ENCODE measurements at places on chromosomes 1 and 21.

DNA sequence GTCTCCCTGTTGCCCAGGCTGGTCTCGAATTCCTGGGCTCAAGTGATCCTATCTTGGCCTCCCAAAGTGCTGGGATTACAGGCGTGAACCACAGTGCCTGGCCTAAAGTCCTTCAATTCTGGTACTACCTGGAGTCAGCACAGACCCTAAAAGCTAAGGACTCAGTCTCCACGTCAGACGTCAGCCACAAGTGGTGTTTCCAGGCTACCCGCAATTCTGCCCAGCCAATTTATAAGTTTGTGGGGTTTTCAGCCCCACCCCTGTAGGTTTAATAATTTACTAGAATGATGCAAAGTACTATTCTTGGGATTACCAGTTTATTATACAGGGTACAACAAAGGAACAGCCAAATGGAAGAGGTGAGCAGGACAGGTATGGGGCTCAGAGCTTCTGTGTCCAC, 10.6 kb upstream of the DIP2A start:
- DNase-seq: no peak

- no peak for DNase-seq
These were observed 275.6 kb downstream of the FOXD2 start for GRCh38 chr1:47713333-47713953.

DNA sequence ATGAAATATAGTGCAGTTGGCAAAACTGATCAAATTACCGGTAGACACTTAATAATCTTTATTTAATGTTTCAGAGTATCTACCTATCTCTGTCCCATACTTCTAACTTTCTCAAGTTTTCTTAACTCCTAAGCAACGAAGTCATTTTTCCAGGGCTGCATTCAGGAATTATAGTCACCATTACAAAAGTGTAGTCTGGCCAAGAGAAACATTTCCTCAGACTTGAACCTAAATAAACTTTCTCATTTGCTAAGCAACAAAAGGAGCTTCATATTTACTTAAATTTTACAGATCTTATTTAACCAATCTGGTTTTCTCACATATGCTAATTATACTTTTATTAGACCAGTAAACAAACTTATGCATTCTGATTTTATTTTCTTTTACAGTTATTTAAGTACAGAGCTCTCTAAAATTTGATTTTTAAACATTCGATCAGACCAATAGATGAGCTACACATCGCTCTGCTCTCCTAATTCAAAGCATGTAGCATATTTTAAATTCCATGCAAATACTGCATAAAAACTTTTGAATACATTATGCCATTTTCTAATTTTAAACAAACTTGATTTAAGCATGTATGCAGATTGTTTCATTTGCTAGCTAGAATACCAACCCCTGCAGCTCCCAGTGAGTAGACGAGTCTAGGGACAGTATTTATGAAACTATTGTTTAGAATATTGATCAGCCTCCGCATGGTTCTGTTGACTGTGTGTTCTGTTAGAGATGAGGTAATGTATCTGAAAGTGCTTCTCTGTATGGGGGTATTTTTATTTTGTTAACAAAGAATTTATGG, 201.4 kb downstream of the CHRM3 start:
- DNase-seq: no peak

DNA sequence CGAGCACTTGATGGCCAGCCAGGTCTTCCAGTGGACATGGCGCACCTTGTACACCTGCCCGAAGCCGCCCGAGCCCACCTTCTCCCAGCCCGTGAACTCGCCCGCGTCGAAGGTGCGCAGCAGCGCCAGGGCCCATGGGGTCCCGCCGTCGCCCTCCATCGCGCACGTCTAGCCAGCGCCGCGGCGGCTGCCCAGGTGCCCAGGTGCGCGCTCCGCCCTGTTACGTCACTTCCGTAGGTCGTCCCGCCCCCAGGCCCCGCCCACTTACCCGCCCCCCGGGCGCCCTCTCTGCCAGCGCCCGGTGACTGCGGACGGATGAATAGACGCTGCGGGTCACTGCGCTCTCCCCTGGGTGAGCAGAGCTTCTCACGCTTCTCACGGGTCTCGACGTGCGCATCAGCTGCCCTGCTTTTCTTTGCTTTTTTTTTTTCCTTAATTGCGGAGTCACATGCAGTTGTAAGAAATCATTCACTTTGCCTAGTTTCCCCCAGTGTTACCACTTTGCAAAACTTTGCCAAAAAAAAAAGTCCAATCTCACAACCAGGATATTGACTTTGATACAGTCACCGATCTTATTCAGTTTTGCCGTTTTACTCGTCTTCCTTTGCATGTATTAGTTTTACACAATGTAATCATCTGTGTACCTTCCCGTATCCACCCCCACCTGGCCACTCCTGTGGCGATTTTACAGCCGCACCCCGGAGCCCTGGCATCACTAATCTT, at the start of gene RIPK4:
TSS of gene RIPK4 (minus strand) at position 170 of the 723 bp plus-strand sequence. CDS start at position 159, 11 bp downstream.
- peak; percentile 88 for DNase-seq

- DNase-seq: no peak
These were observed 987.8 kb upstream of the ADAMTS5 start for GRCh38 chr21:27954543-27955165.

GRCh38 chr1:192709544-192709943, 73.6 kb downstream of the RGS13 start:
- DNase-seq: no peak

GRCh38 chr21:35548904-35549615, 500.0 kb upstream of the RUNX1 start:
- DNase-seq: no peak

GRCh38 chr21:37266515-37267221, 466 bp downstream of the VPS26C start:
- DNase-seq: peak; percentile 80

GRCh38 chr1:54339126-54339525, 67.1 kb downstream of the SSBP3 start:
- DNase-seq: no peak

- no peak for DNase-seq
These were observed 1922.8 kb downstream of the MRPL39 start for GRCh38 chr21:23684431-23684830.

- DNase-seq: no peak
These were observed 118.1 kb downstream of the DTL start for GRCh38 chr1:212153635-212154034.

- no peak for DNase-seq
These were observed 127.9 kb downstream of the FAF1 start for GRCh38 chr1:50832167-50832566.

DNA sequence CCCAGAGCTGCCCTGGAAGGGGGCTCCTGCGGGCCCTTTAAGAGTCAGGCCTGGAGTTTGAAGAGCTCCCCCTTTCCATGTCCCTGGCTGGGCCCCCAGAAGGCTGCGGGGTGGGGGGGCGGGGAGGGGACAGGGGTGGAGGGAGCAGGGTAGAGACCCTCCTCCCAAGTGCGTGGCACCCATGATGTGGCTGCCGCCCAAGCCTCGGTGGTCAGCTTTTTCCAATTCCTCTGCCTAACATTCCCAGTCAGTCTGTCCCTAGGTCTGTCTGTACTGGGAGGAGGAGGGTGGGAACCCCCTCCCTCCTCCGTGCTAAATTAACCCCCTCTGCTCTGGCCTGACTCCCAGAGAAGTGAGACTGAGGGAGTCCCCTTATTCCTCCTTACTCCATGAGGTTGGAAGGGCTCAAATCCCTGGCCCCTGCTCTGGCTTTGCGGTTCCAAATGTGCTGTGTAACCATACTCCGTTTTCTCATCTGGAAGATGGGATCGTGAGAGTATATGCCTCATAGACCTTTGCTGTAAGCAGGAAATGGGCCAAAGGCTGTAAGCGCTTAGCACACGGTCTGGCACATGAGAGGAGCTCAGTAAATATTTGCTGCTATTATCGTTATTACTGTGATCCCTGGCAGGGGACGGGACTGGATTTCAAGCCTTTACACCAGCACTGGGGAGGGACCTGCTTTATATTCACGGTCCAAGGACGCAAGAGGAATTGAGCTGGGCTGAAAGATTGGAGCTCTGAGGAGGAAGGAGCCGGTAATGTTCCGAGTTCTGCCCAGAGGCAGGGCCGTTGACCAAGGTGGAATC, 658 bp upstream of the COL16A1 start:
- DNase-seq: no peak

DNA sequence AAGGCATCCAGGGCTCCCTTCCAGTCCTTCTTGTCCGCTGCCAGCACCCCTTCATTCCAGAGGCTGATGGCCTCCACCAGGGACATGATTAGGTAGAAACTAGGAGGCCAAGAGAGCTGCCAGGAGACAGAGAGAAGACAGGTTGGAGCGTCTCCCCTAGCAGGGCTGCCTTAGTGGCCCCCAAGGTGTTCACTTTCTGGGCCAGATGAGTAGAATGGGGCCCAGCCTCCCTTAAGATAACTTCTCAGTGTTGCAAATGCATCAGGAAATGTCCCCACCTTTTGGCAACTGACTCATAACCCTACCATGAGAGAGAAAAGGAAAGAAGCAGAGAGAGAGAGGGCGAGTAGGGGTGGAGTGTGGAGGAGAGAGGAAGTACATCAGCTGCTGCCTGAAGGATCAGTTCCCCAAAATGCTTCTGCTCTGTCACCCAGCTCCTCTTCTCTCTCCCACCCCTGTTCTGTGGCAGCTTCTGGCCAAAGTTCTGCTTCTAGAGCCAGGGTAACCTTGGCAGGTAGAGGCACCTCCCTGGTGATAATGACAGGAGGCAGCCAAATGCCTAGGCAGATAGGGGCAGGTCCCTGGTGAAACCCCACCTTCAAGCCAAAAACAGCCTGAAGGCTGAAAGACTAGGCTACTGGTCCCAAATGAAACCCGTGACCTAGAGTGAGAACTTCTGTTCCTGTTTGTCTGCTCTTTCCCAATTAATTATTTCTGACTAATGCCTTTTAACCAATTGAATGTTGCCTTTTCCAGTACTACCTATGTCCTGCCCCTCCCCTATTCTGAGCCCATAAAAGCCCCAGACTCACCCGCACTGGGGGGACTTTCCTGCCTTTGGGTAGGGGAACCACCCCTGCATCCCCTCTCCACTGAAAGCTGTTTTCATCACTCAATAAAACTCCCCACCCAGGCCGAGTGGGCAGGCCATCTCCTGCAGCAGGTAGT, at the start of gene NCF2:
TSS of gene NCF2 (minus strand) at position 216 of the 948 bp plus-strand sequence. CDS start at position 86, 130 bp downstream.
- no peak for DNase-seq

DNA sequence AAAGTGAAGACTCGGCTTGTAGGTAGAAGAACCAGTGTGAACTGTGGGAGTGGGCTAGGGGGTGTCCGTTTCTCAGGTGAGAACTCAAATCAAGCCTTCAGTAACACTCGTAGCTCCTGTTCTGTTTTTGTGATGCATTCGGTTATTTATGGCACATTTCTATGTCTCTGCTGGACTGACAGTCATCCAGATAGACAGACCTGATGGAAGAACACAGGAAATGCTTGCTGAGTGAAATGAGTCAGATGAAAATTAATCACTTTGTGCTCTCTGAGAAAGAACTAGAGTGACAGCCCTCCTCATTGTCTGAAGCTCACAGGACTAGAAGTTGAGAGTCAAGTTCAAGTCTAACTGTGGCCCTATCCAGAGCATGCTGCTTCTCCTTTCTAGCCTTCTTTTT, 360.1 kb upstream of the PLXNA2 start:
- no peak for DNase-seq

DNA sequence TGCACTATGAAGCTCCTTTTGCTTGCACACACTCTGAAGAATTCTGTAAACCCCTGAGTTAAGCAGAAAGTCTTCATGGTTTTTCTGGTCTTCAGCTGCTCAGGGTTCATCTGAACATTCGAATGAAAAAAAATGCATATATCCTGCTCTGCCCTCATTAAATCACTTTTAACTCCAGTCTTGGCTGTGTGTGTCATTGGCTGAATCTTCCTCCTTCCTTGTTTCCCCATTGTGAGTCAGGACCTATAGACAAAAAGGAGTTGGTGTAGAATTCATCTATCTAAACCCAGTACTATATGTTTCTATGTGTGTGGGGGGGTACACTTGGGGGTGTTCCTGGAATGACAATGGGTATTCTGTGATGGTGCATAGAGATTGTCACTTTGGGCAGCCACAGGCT, 6.6 kb upstream of the SPRR1B start:
- DNase-seq: no peak

GRCh38 chr1:157773493-157774350, 3.2 kb downstream of the FCRL2 start:
- no peak for DNase-seq

- no peak for DNase-seq
These were observed 304.0 kb downstream of the HHIPL2 start for GRCh38 chr1:222243902-222244301.

DNA sequence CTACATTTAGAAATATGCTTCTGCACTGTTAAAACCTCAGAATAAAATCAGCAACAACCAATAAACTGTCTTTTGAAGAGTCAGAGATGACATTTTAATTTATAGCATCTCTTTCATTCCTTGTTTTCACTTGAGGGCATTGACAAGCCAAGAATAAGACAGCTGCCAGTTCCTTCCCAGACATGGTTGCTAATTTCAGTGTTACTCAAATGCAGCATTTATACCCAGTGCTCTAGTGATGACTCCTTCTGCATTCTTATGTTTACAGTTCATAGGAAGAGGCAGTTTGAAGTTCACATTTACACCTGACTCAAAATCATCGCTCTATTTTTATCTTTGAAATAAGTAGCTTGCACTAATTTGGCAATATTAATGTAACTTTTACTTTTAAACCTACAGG, 44.9 kb downstream of the PLA2G4A start:
- no peak for DNase-seq

DNA sequence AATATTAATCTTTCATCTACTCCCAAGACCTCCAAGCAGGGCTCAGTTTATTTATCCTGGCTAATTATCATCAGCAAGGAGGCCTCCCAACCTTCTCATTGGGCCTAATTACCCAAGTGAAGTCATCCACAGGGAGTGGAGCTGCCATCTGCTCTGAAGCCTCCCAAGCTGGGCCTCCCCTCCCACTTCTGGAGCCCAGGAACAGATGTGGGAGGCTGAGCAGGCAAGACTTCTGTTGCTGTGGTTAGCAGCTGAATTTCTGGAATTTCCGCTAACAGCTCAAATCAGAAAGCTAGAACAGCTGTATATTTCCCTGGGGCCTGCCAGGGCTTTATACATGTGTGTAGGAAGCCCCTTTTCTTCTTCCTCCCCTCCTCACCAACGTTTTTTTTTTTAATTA, 127.5 kb downstream of the UCK2 start:
- no peak for DNase-seq

DNA sequence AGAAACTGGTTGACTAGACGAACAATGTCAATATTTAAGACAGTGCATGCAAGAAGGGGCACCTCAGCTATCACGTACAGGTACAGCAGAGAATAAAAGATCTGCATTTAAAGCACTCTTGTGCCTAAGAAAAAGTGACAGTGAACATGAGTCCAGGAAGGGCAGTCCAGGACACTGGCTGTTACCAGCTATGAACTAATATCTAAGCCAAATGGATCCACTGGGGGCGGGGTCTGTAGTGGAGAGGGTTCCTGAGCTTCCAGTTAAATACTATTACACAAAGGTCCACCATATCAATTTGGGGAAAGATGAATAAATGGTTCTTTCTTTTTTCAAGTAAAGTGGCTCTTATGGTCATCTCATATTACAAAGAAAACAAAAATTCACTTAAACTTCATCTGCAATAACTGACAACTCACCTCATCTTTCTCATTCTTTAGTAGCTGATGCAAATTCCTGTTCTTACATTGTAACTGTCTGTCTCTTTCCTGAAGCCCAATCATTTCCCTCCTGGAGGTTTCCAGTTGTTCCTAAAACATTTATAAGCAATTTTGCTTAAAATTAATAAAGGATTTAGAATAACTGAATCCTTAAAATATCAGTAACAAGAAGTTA, 24.5 kb downstream of the SSX2IP start:
- no peak for DNase-seq

- no peak for DNase-seq
These were observed 79.1 kb downstream of the POFUT2 start for GRCh38 chr21:45208627-45208951.

GRCh38 chr1:52920791-52921291, 699 bp downstream of the ECHDC2 start:
- no peak for DNase-seq

Data from Caco-2 (cell line).